CD8-positive, alpha-beta memory T cell (primary cell): ENCODE measurements at places on chromosomes 1 and 21. TPM values are rescaled to one million over a fixed set of nuclear protein-coding genes. Genes with fewer than 3 reads are reported as not detected.

DNA sequence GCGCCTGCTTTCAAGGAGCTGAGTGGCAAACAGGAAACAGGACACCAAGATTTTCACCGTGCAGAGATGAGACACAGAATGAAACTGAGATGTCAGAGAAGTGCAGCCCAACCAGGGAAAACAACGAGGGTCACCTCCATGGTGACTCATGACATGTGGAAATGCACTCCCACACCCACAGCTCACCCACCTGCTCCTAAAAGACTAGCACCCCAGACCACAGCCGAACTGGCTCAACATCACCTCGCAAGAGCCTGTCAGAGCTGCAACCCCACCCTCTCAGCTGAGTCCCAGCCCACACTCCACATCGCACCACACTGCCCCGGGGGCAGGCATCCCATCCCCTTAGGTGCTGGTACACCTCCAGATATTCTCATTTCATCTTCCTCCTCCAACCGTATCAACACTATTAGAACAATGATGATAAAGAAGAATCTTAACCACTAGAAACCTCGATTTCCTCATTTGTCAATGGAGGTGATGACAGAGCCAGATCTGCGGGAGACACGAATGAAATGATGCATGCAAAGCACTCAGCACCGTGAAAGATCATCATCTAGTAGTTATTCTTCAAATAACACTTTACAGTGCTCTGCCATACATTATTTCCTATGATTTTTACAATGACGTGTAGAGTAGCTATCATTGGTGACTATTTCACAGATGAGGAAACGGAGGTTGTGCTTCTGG is 103.2 kb downstream of the DMRTB1 start:
- H3K27ac ChIP-seq: no peak overlapping the region
- H3K27me3 ChIP-seq: no peaks in the 10 kb centered on the region
- H3K4me1 ChIP-seq: peaks cover 6% of the 10 kb centered on the region
- peak overlapping the region; percentile 4 for H3K4me3 ChIP-seq
- DNase-seq: no peak

DNA sequence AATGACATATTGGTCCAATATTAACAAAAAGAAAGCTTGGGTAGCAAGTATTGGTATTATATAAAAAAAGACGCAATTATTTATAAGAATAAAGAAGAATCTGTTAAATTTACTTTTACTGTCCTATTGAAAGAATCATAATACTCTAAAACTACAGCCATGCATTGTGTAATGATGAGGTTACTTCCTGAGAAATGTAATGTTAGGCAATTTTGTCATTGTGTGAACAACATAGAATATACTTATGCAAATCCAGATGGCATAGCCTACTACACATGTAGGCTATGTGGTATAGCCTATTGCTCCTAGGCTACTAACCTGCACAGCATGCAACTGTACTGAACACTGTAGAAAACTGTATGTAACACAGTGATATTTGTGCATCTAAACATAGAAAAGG is 121.2 kb upstream of the PTGFR start:
- no peaks in the 10 kb centered on the region for H3K27me3 ChIP-seq
- no peaks in the 10 kb centered on the region for H3K36me3 ChIP-seq
- H3K27ac ChIP-seq: no peak overlapping the region
- no peaks in the 10 kb centered on the region for H3K4me1 ChIP-seq
- DNase-seq: no peak
- H3K4me3 ChIP-seq: no peak overlapping the region

DNA sequence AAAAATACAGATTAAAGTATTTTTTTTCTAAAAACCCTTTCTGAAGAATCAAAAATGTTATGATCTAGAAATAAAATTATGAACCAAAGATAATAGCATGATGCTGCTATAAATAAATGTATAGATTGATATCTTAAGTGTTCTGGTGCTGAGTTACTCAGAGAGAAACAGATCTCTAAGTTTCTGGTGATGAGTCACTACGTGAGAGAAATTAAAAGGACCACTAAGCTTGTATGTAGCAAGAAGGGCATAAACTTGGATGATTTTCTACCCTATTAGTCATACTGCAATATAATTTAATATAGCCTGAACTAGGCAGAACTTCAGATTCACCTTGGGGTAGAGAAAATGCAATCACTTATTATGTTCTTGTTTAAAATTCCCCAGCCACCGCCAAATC is 514.8 kb downstream of the AMY1C start:
- H3K4me1 ChIP-seq: no peaks in the 10 kb centered on the region
- H3K27me3 ChIP-seq: no peaks in the 10 kb centered on the region
- H3K27ac ChIP-seq: no peak overlapping the region

LEPR gene
- total RNA-seq: 1.5 TPM

CD52 gene
- total RNA-seq: 355 TPM

DNA sequence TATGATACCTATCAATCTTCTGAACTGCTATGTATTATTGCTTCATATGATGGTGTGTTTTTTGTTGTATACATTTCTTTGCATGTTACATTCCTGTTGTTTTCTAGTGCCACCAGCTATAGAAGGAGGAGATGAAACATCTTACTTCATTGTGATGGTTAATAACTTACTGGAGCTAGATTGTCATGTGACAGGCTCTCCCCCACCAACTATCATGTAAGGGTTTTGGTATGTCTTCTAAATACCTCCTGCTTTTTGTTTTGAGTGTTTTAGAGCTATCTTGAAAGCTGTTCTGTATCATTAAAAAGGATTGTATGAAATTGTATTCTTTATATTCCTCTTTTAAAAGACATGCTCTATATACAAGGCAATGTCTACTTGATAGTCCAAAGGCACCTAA is 282.7 kb downstream of the HMCN1 start:
- no peak overlapping the region for H3K27ac ChIP-seq
- no peaks in the 10 kb centered on the region for H3K4me1 ChIP-seq
- H3K4me3 ChIP-seq: no peak overlapping the region
- no peak for DNase-seq

DNA sequence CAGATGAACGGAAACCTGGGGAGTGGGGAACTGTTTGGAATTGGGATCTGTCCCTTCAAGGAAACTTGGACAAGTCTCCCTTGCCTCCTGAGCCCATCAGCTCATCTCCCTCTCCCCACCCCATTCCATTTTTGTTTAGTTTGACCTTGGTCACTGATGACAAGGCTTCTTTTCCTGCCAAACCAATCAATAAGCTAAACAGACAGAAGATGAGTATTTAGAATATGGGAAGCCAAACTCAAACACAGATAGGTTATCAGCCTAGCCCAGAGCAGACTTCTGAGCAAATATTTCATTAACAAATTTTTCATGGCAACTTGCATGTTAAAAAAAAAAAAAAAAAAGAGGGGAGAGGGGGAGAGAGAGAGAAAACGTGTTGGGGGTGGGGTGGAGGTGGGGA is 337.2 kb upstream of the PROX1 start:
- no peaks in the 10 kb centered on the region for H3K36me3 ChIP-seq
- H3K27me3 ChIP-seq: no peaks in the 10 kb centered on the region
- no peak for DNase-seq
- H3K4me3 ChIP-seq: no peak overlapping the region
- H3K27ac ChIP-seq: no peak overlapping the region

GRCh38 chr1:9084906-9085305 is 15.5 kb upstream of the SLC2A5 start:
- no peak for DNase-seq
- no peak overlapping the region for H3K4me3 ChIP-seq
- no peak overlapping the region for H3K27ac ChIP-seq
- H3K36me3 ChIP-seq: no peaks in the 10 kb centered on the region
- H3K27me3 ChIP-seq: peaks cover 4% of the 10 kb centered on the region
- no peaks in the 10 kb centered on the region for H3K4me1 ChIP-seq

CDA gene
- total RNA-seq: not detected

DNA sequence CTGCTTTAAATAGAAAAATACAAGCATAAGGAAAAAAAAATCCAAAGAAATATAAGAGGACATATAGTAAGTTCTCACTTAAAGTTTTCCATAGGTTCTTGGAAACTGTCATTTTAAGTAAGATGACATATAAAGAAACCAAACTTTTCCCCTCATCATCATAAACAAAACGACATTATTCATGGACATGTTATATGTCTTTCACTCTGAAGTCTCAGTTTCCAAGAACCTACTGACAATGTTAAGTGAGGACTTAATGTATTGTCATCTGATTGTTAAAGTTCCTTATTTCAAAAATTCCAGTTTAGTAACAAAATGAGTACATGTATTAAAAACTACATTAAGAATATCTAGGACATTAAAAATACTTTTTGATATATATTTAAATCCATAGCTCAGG is 69.6 kb upstream of the GFI1 start:
- DNase-seq: no peak
- H3K36me3 ChIP-seq: no peaks in the 10 kb centered on the region
- H3K27ac ChIP-seq: no peak overlapping the region
- peaks cover 4% of the 10 kb centered on the region for H3K4me1 ChIP-seq
- no peaks in the 10 kb centered on the region for H3K27me3 ChIP-seq

DNA sequence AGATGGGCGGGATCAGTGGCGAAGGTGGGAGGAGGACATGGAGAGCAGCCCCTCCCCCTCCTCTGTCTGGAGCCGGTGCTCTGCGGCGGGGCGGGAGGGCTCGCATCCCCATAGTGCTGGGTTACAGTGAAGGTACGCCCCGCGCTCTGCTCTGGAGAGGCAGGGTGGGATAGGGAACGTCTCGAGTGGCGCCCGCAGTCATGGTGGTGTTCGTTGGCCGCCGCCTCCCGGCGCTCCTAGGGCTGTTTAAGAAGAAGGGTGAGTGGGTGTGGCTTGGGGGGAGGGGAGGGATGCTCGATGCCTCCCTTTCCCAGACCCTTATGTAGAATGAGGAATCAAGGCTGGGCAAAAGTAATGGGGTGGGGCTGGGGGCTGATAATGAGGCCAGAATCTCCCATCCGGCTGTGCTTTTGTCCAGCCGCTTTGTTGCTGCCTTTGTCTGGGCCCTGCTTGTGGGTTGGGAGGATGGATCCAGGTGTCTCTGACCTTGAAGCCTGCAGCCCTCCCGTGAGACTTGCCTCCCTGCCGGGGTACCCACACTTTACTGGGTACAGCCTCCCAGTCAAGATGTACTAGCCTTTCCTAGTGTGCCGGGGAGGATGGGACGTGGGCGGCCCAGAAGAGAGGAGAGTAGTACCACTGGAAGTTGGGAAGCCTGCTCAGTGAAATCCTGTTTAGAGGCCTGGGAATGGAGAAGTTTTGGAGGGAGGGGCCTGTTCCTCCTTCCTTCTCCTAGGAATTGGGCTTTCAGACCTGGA is 51.4 kb downstream of the YARS1 start:
- H3K4me1 ChIP-seq: peaks cover 6% of the 10 kb centered on the region
- no peak overlapping the region for H3K4me3 ChIP-seq
- H3K27ac ChIP-seq: no peak overlapping the region
- no peak for DNase-seq

DNA sequence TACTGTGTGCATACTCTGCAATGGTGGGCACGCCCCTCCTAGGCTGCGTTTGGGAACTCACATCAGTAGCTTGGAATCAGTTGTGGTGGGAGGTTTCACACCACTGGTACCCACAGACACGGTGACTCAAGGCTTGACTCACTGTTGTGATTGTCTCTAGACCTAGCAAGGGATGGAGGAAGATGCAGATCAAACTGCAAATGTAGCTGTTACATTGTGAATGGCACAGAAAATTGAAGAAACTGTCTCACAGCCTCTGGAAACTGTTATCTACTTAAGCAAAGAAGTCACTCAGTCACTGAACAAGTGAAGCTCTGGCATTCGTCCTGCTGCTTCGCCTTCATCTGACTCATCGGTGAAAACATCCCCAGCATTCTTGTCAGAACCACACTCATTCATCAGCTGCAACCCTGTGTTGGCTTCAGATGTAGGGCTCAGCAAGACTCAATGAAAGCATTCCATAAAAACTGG is 59.5 kb downstream of the POFUT2 start:
- H3K27ac ChIP-seq: peak overlapping the region; percentile 54
- no peaks in the 10 kb centered on the region for H3K27me3 ChIP-seq
- peaks cover 44% of the 10 kb centered on the region for H3K4me1 ChIP-seq

GRCh38 chr1:235566084-235566483 is 61.8 kb upstream of the B3GALNT2 start:
- no peak overlapping the region for H3K4me3 ChIP-seq
- H3K4me1 ChIP-seq: peaks cover 5% of the 10 kb centered on the region
- H3K27me3 ChIP-seq: no peaks in the 10 kb centered on the region
- no peaks in the 10 kb centered on the region for H3K36me3 ChIP-seq
- H3K27ac ChIP-seq: no peak overlapping the region

LIPI gene
- not detected for total RNA-seq

GRCh38 chr1:38005195-38006007 is at the start of gene FHL3:
TSS of gene FHL3 (minus strand) at chr1:38005514. CDS start at chr1:37999412, 6,102 bp downstream.
- no peaks in the 10 kb centered on the region for H3K36me3 ChIP-seq
- peak within 1 kb of the TSS; percentile 75 for H3K27ac ChIP-seq
- H3K4me3 ChIP-seq: peak within 1 kb of the TSS; percentile 61
- no peak for DNase-seq

DNA sequence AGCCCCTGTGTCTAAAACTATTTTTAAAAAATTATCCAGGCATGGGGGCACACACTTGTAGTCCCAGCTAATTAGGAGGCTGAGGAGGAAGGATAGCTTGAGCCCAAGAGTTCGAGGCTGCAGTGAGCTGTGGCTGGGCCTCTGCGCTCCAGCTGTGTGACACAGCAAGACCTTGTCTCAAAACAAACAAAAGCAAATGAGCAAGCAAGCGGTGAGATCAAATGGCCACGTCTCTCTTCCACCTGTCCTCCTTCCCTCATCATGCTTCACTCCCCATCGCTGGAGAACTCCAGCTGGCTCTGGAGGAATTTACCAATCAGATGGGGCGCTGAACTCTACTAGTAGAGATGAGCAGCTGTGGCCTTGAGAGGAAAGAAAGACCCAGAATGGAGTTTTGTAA is 14.0 kb upstream of the REN start:
- DNase-seq: no peak
- H3K27me3 ChIP-seq: no peaks in the 10 kb centered on the region
- no peaks in the 10 kb centered on the region for H3K36me3 ChIP-seq

DNA sequence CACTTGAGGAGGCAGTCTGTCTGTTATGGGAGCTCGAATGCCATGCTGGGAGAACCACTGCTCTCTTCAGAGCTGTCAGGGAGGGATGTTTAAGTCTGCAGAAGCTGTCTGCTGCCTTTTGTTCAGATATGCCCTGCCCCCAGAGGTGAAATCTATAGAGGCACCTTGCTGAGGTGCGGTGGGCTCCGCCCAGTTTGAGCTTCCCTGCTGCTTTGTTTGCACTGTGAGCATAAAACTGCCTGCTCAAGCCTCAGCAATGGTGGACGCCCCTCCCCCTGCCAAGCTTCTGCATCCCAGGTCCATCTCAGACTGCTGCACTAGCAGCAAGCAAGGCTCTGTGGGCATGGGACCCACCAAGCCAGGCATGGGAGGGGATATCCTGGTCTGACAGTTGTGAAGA is 247.5 kb downstream of the LMX1A start:
- H3K4me3 ChIP-seq: no peak overlapping the region
- no peaks in the 10 kb centered on the region for H3K27me3 ChIP-seq
- H3K36me3 ChIP-seq: no peaks in the 10 kb centered on the region
- DNase-seq: no peak

- H3K27ac ChIP-seq: no peak overlapping the region
- H3K36me3 ChIP-seq: no peaks in the 10 kb centered on the region
- no peak overlapping the region for H3K4me3 ChIP-seq
- H3K27me3 ChIP-seq: no peaks in the 10 kb centered on the region
- DNase-seq: no peak
- no peaks in the 10 kb centered on the region for H3K4me1 ChIP-seq
These were observed 69.3 kb upstream of the ANGPTL1 start for GRCh38 chr1:178940068-178940765.

- H3K36me3 ChIP-seq: no peaks in the 10 kb centered on the region
- no peak overlapping the region for H3K27ac ChIP-seq
- H3K4me3 ChIP-seq: no peak overlapping the region
- no peaks in the 10 kb centered on the region for H3K4me1 ChIP-seq
These were observed 29.8 kb downstream of the RASSF5 start for GRCh38 chr1:206537141-206537540.
